ENCODE measurements at places on chromosomes 11 and 22.

DNA sequence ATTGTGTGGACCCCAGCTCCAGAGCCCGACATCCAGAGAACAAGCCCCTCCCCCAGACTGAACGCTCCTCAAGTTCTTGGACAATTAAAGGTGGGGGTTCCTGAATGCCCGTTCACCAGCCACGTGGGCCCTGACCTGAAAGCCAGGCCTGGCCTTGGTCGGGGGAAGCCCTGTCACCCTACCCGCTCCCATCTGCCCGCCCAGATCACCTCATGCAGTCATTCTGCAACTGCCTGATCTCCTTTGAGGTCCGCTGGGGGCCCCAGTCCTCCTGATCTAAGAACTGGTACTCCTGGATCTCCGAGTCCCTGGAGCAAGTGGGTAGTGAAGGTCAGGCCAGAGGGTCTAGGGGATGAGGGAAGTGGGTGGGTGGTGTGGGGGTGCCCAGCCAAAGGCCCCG, 9.1 kb upstream of the NAALADL1 start:
- no peak for DNase-seq

GRCh38 chr11:62088331-62088933, 35.4 kb upstream of the INCENP start:
- no peak for DNase-seq

GRCh38 chr11:16738947-16739815, 734 bp downstream of the C11orf58 start:
- DNase-seq = peak; percentile 25

DNA sequence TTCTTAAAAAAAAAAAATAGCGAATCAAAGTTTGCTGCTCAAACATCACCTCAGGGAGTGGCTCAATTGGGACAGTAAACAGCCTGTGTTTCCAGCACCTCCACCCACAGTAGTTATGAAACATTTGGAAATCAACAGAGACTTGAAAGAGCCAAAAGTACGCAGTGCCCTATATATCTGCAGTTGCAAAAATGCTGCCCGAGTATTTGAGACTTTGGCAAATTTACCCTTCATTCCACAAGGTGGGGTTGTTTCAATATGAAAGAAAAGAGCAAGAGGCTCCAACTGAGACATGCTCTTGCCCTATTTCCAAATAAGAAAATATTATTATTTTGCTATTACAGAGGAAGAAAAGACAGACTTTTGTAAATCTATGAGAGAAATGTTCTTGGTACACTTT, 851.1 kb upstream of the RAG2 start:
- DNase-seq = no peak

GRCh38 chr11:5335170-5335569, 8.2 kb downstream of the OR51B5 start:
- DNase-seq = no peak

- no peak for DNase-seq
These were observed 46.8 kb downstream of the BBOX1 start for GRCh38 chr11:27087432-27087831.

GRCh38 chr11:77036398-77036797, 2.2 kb downstream of the B3GNT6 start:
- DNase-seq = no peak

DNA sequence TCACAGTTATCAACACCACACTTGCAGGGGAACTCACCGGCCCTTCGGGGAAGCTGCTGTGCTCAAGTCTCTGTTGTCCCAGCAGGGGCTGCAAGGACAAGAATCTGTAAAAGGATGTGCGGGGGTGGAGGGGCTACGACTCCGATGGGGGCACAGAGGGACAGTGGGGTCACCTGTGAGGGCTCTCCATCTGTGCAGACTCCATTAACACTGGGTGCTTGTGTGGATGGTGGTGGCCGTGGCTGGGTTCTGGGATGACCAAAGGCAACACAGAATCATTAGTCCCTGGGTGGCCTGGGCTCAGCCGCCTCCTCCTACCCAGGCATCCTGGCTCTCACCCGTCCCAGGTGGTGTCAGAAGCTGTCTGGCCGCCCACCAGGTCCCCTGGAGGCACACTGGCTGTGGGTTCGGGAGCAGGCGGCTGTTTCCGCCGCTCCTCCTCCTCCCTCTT, 10.2 kb upstream of the RBM4B start:
- DNase-seq = no peak

- no peak for DNase-seq
These were observed 151.6 kb upstream of the MTMR2 start for GRCh38 chr11:96075532-96075959.

GRCh38 chr11:94417386-94417987, 16.3 kb upstream of the GPR83 start:
- peak; percentile 55 for DNase-seq

GRCh38 chr11:30758012-30758411, 171.9 kb upstream of the MPPED2 start:
- peak; percentile 14 for DNase-seq

DNA sequence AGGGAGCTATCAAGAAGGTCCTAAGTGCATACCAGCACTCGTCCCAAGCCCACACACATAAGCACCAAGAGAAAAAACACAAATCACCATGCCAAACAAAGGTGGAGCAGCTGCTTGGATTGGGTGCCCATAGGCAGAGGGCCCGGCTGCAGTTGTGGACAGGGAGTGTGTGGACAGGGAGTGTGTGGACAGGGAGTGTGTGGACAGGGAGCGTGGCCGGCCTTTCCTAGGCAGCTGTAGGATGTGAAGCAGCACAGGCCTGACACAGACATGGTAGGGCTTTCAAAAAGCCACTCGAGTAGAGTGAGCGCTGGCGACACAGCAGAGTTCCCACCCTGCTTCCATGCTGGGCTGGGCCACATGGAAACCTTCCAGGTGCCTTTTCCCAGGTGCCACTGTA, 3.5 kb downstream of the RTL6 start:
- DNase-seq = no peak

DNA sequence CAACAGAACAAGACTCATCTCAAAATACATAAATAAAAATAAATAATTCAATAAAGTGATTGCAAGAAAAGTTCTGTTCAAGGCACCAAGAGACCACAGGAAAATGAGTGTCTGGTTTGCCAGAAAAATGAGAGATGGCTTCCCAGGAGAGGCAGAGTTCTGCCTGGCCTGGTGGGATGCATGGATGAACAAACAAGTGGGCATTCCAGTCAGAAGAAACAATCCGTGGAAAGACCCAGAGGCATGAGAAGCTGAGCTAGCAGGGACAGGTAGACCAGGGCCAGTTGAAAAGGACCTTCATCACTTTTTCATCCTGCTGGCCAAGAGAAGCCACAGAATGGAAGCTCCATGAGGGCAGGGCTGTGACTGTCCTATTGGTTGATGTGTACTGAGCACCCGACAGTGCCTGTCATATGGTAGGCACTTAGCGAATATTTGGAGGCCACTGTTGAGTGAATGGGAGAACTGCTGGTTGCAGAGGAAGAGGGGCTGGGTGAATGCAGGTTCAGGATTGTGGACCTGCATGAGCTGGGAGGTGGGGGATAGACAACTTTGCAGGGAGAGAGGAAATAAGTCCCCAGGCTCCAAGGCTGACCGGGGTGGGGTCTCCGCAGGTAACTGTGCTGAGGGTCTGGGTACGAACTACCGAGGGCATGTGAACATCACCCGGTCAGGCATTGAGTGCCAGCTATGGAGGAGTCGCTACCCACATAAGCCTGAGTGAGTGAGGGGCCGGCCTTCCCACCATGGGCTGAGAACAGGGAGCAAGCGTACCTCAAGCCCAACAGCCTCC, 3.7 kb downstream of the F2 start:
- no peak for DNase-seq

GRCh38 chr22:46238541-46238940, 11.6 kb downstream of the CDPF1 start:
- no peak for DNase-seq

DNA sequence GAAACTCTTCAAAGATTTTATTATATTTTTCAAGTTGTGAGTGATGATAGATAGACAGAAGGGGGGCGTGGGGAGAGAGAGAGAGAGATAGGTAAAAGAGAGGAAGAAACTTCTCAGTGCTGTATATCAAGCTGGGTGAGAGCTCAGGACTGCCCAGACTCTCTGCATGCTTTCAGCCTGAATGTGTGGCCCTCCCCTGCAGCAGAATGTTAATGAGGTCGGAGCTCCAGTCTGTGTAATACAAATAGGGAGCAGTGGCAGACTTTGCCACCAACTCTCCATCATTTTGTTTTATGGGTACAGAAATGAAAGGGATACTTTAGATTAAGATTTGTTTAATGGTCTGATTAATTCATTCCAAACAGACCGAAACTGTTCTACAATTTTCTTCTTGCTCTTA, 752.8 kb downstream of the OPCML start:
- DNase-seq = peak; percentile 74

DNA sequence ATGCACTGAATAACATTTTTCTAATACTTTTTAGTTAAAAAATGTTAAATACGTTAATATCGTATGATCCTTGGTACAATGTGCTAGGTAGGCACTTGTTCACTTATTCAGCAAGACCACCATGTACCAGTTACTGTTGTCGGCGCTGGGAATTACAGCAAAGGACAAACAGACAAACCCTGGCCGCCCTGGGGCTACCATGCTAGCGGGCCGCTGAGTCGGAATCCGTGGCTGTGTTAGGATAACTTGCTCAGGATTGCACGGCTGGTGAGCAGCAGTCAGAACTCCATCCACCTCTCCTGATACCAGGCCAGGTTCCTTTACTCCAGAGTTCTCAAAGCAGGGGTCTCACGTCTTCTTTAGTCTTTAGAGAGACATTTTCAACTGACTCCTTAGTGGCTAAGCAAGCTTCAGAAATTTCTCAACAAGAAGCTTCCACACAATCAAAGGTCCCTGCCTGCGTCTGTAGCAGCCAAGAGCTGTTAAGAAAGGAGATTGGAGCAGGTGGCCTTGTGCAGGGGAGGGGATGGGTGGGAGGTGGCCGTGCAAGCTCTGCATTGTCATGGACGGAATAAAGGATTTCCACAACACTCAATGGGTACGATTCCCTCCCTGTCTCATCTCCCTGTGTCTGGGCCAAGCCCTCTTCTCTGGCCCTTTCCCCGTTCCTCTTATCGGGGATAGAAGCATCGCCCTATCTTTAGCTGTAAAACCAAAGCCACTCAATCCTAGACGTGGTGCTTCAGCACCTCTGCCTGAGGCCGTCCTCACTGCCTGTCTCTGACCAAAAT, 39.8 kb upstream of the NNMT start:
- no peak for DNase-seq

DNA sequence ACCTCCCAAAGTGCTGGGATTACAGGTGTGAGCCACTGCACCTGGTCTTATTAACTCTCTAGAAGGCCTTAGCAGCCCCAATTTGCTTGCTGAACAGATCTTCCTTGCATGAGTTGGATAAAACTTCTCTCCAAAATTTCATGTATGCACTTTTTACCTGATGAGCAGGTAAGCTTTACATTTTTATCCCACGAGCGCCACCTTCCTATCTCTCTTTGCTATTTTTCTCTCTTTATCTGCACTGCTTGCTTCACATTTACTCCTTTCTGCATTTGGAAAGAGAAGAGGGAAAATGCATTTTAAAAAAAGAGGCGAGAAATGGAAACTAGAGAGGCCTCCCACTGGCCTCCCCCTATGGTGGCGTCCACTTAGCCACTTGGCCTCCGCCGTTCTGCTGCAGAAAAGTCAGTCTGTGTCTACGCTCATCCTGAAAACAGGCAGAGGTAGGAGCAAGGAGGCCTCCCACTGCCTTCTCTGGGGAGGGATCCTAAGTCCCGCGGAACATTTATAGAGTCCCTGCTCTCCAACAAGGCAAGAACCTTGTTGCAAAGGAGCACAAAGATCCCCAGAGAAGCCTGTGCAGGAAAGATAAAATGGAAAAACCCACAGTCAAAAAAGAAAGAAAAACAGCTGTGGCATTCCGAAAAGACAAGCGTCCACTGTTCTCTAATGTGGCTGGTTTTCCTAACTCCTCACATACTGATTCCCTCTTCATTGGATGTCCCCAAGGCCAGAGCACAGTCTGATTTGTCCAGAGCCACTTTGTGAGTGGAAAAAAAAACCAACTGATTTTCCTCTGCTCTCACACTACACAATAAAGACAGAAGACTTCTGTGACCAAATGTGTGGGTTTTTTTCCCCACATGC, 62.2 kb upstream of the INCENP start:
- DNase-seq = no peak

GRCh38 chr11:1447845-1448825, 38.4 kb downstream of the MOB2 start:
- DNase-seq = no peak

- DNase-seq = peak; percentile 58
These were observed 59.6 kb upstream of the PPARA start for GRCh38 chr22:46090631-46091201.

DNA sequence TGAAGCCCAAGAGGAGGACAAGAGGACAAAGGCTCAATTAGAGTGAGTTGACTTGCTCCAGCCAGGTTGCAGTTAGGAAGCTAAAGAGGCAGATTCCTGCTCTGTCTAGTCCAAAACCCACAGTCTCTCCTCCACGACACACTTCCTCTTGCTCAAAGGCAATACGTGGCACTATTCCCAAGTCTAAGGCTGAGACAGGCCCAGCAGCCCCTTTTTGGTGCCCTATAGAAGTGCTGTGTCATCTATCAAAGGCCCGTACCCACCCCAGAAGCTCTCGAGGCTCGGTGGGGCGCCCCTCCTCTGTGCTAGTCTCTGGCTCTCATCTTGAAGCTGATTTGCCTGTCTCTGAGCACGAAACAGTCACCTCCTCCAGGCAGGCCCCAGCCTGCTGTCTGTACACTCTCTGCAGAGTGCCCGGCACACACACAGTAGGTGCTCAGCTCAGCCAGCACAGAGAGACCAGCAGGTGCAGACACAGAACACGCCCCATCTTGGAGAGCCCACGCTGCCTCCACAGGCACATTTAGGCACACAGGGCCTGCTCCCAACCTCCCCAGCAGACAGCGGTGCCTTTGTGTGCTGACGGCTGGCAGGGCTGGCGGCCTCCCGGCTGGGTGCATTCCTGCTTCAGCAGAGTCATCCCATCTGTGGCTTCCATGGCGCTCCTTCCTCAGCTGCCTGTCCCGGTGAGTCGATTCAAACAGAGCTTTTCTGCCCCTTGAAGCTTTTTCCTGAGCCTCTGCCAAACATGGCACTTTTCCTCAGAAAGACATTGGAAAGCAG, 52.8 kb downstream of the MYH9 start:
- peak; percentile 78 for DNase-seq

DNA sequence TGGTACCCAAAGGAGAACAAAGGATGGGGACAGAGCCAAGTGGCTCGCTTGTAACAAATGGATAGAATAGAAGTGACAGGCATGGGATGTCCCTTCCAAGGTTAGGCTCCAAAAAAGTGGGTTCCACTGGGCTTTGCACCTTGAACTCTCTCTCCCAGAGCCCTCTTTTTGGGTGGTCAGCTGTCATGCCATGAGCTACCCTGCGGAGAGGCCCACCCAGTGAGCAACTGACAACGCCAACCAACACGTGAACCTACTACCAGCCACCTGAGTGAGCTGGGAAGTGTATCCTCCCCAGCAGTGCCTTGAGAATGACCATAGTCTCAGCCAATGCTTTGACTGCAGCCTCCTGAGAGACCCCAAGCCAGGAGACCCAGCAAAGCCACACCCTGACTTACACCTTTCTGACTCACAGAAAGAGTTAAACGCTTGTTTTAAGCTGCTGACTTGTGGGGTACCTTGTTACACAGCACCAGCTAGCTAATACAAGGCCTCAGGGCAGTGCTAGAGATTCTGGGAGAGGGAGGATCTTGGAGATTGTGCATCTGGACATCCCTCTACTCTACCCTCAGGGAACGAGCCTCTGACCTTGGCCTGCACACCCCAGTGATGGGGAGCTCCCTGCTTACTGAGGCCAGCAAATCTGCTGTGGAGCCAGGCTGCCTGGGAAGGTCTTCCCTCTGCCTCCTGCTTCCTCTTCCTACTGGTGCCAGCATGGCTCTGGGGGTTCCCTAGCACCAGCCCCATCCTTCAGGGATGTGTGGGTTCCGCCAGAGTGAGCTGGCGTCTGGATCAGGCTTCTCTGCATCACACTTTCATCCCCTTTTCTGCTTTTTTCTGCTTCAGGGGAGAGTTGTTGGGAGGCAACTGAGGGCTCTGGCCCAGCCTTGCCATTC, 29.1 kb upstream of the RFPL3 start:
- DNase-seq = no peak

GRCh38 chr11:125364121-125364826, 131.8 kb downstream of the FEZ1 start:
- peak; percentile 34 for DNase-seq

Data from AG20443 (cell line).